Right renal pelvis (tissue), 4 donors: ENCODE measurements at places on chromosomes 7 and 10. TPM values are rescaled to one million over a fixed set of nuclear protein-coding genes. Genes with fewer than 3 reads are reported as not detected.

The ENKUR gene
- polyA plus RNA-seq: 4.0 TPM

The STOX1 gene
- 11.8 TPM for polyA plus RNA-seq

The MEIG1 gene
- polyA plus RNA-seq: 1.8 TPM

The AGBL3 gene
- polyA plus RNA-seq: 11.0 TPM

The FGFBP3 gene
- 3.9 TPM for polyA plus RNA-seq

- DNase-seq: no peak
Measured at GRCh38 chr10:49751636-49752510, 10.2 kb downstream of the OGDHL start.

DNA sequence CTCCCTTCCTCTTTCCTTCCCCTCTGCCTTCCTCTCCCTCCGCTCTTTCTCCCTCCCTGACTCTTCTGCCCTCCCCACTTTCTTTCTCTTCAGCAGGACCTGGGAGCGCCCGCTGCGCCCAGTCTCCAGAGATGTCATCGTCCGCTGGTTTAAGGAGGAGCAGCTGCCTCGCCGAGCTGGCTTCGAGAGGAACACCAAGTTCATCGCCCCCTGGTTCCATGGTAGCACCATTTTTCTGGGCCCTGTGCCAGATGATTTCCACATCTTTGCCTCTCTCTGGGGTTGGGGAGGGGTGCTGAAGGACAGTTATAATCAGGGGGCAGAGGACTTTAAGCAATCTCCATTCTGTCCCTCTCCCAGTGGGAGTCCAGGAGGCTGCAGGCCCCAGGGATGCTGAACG is 71.6 kb downstream of the SH2D4B start:
- DNase-seq: no peak

- DNase-seq: no peak
Measured at GRCh38 chr7:133372337-133372736, 119.5 kb downstream of the EXOC4 start.

GRCh38 chr10:35351021-35351420 is 14.7 kb downstream of the CCNY start:
- DNase-seq: no peak

DNA sequence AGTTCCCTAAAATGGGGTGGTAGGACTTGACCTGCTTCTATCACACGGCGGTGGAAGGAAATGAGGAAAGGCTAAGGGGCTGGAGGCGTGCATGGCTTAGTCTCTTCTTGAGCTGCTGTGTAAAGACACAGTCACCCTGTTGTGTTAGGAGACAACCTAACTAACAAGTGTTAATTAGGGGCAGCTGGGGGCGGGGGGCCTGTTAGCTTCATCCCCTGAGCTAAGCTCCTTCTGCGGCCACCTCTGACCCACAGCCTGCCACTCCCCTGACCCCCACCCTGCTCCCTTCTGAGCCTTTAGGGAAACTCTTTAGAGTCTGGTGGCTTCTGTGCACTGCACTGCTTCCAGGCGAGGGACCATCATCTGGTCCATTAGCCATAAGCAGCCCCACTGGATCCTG is 28.0 kb downstream of the COL17A1 start:
- DNase-seq: no peak

GRCh38 chr7:156334636-156335035 is 305.9 kb upstream of the RNF32 start:
- no peak for DNase-seq

DNA sequence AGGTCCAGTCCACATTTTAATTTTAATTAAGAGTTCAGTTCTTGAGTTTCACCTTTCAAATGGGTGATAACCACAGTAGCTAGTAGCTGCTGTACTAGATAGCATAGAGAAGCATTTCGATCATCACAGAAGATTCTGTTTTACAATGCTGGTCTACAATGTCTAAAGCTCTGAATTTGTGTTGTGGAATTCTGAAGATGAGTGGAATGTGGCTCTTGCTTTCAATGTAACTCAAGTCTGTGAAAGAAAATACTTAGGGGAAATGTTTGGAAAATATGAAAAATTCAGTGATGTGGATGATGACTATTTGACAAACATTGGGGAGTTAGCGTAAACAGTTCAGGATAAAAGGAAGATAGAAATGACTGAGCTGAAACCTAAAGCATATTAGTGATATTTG is 139.4 kb downstream of the GNAT3 start:
- DNase-seq: no peak

DNA sequence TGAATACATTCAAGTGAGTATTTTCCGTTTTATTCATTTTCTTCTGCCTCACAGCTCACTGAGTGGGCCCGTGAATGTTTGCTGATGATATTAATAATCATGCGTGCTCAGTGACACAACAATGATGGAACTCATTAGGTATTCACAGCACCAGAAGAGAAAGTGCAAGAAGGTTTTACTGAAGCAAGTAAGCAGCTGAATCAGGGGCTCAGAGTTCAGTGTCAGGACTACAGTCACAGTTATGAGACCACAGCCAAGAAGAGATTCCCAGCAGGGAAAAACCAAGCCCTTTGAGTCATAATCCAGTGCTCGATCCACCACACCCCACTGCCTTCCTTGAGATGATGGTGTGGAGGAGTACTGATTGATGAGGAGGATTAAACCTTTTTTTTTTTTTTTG is 247.4 kb downstream of the KIAA1217 start:
- no peak for DNase-seq

GRCh38 chr7:35760143-35760745 is 40.6 kb upstream of the SEPTIN7 start:
- no peak for DNase-seq

DNA sequence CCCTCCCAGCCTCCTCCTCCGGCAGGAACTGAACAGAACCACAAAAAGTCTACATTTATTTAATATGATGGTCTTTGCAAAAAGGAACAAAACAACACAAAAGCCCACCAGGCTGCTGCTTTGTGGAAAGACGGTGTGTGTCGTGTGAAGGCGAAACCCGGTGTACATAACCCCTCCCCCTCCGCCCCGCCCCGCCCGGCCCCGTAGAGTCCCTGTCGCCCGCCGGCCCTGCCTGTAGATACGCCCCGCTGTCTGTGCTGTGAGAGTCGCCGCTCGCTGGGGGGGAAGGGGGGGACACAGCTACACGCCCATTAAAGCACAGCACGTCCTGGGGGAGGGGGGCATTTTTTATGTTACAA is 83.3 kb downstream of the PAX2 start:
- no peak for DNase-seq

DNA sequence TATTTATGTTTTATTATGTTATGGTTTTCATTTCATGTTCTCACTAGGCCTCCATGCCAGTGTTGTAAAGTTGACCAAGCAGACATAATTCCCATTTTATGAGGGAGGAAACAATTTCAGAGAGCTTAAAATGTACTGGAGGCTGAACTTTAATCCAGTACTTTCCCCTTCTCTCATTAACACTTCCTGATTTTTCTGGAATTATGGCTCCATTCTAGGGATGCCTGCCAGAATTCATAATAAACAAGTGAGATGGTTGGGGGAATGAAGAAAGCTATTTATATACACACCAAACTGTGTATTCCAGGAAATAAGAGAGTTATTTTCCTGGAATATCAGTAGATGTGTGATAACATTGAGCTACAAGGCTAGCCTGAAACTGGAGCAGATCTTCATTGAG is 6.9 kb downstream of the TMEM236 start:
- DNase-seq: no peak

- peak; percentile 88 for DNase-seq
Measured at GRCh38 chr7:13920053-13920697, 69.3 kb downstream of the ETV1 start.

DNA sequence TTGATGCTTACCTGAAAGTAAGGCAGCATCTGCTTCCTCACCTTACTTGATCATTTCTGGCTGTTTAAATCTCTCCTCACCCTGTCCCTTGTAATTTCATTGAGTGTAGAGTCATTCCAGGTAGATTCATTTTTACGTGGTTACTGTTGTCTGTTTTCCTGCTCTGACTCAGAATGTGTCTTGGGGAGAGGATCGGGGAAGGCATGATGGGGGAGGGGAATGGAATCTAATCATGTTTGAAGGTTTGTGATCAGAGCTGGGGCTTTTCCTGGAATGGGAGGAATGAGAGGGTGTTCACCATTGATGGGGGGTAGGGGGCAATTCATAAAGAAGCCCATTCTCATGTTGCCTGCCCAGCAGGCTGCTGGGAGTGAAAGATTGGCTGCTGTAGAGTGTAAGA is 18.7 kb downstream of the SEC24C start:
- DNase-seq: no peak

- no peak for DNase-seq
Measured at GRCh38 chr7:29485339-29486190, 78.1 kb upstream of the PRR15 start.

GRCh38 chr7:132836746-132837145 is 245.1 kb downstream of the CHCHD3 start:
- no peak for DNase-seq
